Cardiac muscle cell (in vitro differentiated cells and primary cell): ENCODE measurements at places on chromosomes 2 and 18.

DNA sequence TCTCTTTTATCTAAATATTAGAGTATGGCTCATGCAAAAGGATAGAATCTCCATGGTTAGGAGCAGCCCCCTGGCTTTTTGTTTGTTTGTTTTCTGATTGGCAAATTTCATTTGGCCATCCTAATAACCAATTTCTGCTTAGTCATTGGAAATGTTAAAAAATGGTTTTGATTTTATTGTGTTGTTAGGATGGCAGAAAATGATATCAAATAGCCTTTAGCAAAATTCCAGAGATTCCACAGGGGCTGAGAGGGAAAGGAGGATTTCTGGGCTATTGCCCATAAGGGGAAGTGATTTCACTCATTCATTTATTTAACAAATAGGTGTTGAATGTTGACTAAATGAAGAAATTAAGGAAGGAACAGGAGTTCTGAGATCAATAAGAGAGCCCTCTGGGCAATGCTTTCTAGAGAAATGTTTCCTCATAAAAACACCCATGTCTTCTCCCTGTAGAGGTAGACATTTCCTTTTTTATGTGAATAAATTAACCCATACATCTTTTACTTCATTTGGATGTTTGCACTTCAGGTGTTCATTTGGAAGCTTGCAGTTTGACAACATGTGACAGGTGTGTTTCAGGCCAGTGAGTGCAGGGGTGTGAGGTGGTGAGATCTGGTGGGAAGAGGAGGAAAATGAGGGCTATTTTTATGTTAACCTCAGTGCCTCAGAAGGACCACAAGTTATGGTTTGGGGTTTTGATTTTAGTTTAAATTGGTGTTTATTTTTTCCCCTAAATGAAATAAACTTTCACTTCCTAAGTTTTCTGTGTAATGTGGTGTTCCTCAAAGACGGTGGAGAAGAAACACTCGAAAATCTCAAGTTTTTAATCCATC lies 61.7 kb upstream of the EPC2 start:
- no peak overlapping the region for H3K27ac ChIP-seq
- no peaks in the 10 kb centered on the region for H3K36me3 ChIP-seq
- no peaks in the 10 kb centered on the region for H3K4me1 ChIP-seq
- no peak for DNase-seq
- no peak overlapping the region for H3K4me3 ChIP-seq
- H3K27me3 ChIP-seq: peaks cover 13% of the 10 kb centered on the region

DNA sequence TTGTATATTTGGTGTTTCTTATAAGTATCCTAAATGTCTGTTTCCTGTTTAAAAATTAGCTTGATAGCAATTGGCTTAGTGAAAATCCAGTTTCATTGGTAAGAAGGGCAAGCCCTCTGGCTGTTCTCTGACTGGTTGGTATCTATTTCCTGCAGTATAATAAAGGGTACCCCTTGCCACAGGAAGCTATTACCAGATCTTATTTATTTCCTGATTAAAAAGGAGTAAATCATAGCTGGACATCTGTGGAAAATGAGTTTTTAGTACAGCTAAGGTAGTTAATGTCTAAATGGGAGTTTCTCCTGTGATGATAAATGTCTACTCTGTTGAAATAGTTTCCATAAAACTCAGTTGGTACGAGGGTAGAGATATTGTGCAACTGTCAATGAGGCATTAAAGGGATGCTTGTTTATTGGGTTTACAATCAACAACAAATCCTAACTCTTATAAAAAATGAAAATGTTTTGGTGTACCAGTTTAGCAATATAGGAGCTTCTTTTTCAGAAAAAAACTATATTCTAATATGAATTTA lies 58.7 kb downstream of the FASTKD2 start:
- H3K27me3 ChIP-seq: no peaks in the 10 kb centered on the region
- no peaks in the 10 kb centered on the region for H3K36me3 ChIP-seq
- peaks cover 21% of the 10 kb centered on the region for H3K4me1 ChIP-seq
- H3K4me3 ChIP-seq: no peak overlapping the region
- H3K27ac ChIP-seq: peak overlapping the region; percentile 72
- no peak for DNase-seq

- no peaks in the 10 kb centered on the region for H3K4me1 ChIP-seq
- H3K4me3 ChIP-seq: no peak overlapping the region
- no peaks in the 10 kb centered on the region for H3K27me3 ChIP-seq
These were observed 356.6 kb downstream of the SPAG16 start for GRCh38 chr2:213640738-213641425.

DNA sequence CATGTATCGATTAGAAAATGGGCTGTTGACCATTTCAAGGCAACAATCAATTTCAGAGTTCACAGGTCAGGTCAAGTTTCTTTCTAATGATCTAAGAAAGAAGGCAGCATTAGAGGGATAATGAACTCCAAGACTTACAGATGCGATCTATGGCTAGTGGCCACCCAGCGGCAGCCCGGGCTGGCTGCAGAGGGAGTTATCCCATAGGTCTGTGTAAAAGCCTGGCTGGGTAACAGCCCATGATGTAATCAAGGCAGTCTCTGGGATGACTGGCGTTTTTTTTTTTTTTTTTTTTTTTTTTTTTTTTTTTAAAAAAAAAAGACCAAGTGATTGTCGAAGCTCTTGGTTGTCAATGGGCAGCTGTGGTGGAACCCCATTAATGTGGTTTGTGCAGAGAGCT lies 171.1 kb upstream of the SKOR2 start:
- H3K36me3 ChIP-seq: no peaks in the 10 kb centered on the region
- H3K4me1 ChIP-seq: no peaks in the 10 kb centered on the region
- peaks cover 34% of the 10 kb centered on the region for H3K27me3 ChIP-seq
- H3K4me3 ChIP-seq: no peak overlapping the region
- no peak overlapping the region for H3K27ac ChIP-seq
- no peak for DNase-seq

GRCh38 chr2:204842661-204843485 lies 297.6 kb downstream of the PARD3B start:
- H3K36me3 ChIP-seq: no peaks in the 10 kb centered on the region
- H3K4me1 ChIP-seq: no peaks in the 10 kb centered on the region
- no peak overlapping the region for H3K27ac ChIP-seq
- no peak for DNase-seq
- no peaks in the 10 kb centered on the region for H3K27me3 ChIP-seq
- H3K4me3 ChIP-seq: no peak overlapping the region

DNA sequence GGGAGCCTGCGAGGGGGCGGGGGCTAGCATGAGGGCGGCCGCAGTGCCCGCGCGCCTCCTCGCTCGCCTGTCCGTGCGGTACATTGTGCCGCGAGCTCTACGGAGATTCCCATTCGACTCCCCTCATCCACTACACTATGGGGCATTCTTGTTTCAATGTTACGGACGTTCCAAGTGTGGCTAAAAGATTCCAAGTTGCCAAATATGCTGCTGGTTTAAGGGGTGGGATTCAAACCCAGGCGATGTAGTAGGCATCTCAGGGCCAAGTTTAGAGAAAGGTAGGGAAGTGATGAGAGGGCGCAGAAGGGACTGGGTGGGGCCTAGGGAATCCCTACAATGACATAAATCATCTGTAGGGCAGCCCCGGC lies 10.0 kb upstream of the CRYBA2 start:
- H3K4me1 ChIP-seq: peaks cover 15% of the 10 kb centered on the region
- H3K27ac ChIP-seq: no peak overlapping the region
- peaks cover 100% of the 10 kb centered on the region for H3K27me3 ChIP-seq
- DNase-seq: no peak
- H3K4me3 ChIP-seq: no peak overlapping the region

DNA sequence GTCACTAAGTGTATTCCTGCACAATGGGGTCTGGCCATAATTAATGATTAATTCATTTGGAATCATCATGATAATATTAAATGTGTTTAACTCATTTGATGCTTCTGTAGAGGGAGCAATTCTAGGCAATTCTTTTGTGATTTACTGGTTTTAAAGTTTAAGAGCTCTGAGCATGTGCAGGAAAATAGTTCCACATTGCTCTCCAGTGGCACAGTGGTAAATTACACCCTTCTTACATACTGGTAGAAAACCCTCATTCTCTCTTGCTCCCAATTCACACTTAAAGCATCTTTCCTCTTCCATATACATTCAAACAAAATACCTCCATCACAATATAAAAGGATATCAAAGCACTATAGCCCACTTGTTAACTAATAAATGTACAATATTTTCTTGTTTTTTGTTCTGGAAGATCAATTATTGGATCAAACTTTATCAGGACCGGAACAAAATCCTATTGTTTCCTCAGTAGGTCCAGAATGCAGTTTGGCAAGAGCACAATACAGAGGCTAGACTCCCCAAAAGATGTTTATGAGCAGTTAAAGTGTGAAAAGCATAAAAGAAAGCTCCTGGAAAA lies 844.3 kb downstream of the MBD2 start:
- H3K27ac ChIP-seq: no peak overlapping the region
- H3K4me3 ChIP-seq: no peak overlapping the region
- peak; percentile 46 for DNase-seq
- no peaks in the 10 kb centered on the region for H3K36me3 ChIP-seq
- no peaks in the 10 kb centered on the region for H3K27me3 ChIP-seq

- no peaks in the 10 kb centered on the region for H3K27me3 ChIP-seq
- H3K4me1 ChIP-seq: no peaks in the 10 kb centered on the region
- H3K27ac ChIP-seq: no peak overlapping the region
- no peak overlapping the region for H3K4me3 ChIP-seq
These were observed 88.3 kb upstream of the LRATD1 start for GRCh38 chr2:14544247-14544646.

DNA sequence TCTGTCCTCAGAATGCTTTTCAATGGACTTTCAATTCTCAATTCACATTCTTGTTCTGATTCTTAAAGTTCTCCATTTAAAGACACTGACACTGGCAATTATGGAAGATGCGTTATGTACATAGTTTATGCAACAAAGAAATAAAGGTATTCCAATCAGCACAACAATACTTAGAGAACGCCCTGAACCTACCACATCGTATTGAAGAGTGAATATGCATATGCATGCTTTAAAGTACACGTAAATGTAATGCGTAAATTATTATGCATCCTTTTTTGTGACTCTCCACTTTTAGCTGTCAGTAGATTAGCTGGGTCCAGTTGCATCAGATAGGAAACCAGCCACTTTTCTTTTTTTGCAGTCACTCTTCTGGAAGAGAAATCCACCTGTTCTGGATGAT lies 83.5 kb downstream of the RBM43 start:
- no peak overlapping the region for H3K4me3 ChIP-seq
- no peaks in the 10 kb centered on the region for H3K27me3 ChIP-seq
- H3K27ac ChIP-seq: no peak overlapping the region
- DNase-seq: no peak

DNA sequence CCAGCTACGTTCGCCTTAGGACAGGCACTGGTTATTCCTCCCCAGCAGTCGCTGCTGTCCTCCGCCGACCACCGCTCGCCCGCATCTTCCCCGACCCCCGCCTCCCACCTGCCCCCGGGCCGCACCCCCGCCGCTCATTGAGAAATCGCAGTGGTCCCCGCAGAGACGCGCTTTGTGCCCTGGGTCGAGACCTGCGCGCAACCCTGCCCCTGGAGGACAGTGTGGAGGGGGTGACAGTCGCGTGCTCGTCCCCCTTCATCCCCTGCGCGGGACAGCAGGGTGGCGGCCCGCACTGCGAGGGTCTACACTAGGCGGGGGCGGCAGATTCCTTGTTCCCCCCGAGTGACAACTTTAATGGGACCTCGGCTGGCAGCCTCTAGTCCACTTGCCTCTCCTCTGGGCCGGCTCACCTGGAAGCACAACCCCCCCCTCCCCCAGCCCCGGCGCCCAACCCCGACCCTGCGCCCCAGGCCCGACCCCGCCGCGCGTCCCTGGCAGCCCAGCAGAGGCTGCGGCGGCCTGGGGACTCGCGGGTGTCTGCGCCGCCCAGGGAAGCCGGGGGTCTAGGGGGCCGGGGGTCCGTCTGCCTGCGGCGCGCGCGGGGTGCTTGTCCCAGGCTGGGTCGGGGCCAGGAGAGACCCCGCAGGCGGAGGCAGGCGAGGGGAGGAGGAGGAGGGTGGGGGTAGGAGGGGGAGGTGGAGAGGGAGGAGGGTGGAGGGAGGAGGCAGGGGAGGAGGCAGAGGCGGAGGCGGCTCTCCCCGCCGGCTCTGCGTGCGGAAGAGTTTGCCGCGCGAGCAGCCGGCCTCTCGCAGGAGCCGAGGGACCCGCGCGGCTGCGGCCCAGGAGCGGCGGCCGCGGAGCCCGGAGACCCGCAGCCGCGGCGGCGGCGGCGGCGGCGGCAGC lies at the start of gene NPAS2:
Gene NPAS2, plus strand, starts transcription at position 770 of the 903 bp plus-strand sequence. CDS start 84,616 bp downstream, outside the sequence.
- no peak within 1 kb of the TSS for H3K27ac ChIP-seq
- peak within 1 kb of the TSS; percentile 70 for H3K4me3 ChIP-seq
- H3K27me3 ChIP-seq: peaks cover 72% of the 10 kb centered on the region
- peaks cover 12% of the 10 kb centered on the region for H3K4me1 ChIP-seq

DNA sequence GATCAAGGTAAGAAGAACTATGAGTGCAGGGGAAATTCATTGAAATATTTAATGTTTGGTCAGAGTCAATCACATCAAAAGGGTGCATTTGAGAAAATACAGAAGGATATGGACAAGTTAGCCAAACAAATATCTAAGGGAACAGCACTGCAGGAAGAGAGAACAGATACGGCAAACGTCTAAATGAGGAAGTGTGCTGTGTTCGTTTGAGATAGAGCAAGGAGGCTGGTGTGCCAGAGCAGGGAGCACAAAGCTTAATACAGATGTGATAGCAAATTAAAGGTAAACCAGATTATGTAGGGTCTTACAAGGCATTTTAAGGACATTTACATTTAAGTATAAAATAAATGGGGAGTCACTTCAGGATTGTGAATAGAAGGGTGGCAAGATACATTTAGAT lies 241.3 kb upstream of the ZNF804A start:
- no peaks in the 10 kb centered on the region for H3K4me1 ChIP-seq
- H3K27me3 ChIP-seq: no peaks in the 10 kb centered on the region
- H3K36me3 ChIP-seq: no peaks in the 10 kb centered on the region
- no peak overlapping the region for H3K27ac ChIP-seq

DNA sequence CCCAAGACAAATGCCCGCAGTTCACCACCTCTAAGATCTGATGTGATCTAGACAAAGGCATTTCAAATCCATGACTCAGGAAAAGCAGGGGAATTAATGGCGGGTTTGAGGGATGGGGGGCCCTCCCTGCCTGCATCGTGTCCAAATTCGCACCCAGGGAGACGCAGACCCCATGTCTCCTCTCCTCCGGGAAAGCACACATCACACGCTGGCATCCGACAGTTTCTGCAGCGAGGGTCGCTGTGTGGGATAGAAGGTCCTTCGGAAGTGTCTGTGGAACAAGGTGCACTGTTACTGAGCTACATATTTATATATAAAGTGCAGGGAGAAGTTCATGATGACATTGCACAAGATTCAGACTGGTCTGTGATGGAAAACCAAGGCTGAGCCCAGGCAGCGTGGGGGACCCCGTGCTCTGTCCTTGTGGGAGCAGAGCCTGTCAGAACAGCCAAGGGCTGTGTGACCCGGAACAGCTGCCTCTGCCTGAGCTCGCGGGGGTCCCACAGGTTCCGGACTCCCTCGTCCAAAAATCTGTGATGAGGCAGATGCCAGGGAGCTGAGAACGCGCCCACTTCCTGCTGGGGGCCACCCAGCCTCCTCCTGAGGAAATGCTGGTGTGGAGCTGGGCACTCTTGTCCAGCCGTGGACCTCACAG lies 82.3 kb upstream of the CTDP1 start:
- peaks cover 8% of the 10 kb centered on the region for H3K4me1 ChIP-seq
- H3K27ac ChIP-seq: no peak overlapping the region
- no peaks in the 10 kb centered on the region for H3K36me3 ChIP-seq

DNA sequence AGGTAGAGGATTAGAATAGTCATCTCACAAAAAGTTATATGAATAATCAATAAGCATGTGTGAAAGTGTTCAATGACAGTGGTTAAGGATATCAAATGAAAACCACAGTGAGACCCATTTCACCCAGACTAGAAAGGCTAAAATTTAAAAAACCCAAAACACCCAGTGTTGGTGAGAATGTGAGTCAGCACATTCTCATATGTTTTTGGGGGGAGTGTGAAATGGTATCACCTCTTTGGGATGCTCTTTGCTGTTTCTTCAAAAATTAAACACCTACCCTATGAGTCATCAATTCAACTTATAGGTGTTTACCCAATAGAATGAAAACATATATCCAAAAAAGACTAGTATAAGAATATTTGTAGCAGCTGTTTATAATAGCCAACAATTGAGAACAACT lies 69.8 kb downstream of the MAP3K20 start:
- no peak for DNase-seq
- no peaks in the 10 kb centered on the region for H3K4me1 ChIP-seq
- no peak overlapping the region for H3K27ac ChIP-seq
- no peak overlapping the region for H3K4me3 ChIP-seq
